ENCODE measurements at places on chromosomes 7 and 10.

DNA sequence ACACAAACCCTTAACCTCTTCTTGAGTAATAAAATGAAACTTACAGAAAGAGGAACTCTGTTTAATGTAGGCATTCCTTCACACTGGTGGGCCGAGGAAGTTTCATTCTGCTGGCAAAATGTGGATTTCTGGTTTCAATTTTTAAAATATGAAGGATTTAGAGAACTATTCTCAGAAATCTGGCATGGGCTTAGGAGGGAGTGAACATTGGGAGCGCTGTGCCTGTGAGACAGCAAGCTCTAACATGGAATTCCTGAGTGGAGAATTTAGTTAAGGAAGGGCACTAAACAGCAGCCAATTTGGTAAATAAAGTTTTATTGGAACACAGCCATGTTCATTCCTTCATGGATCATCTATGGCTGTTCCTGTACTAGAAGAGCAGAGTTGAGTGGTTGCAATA is 751.8 kb upstream of the IGFBP3 start:
- no peak for DNase-seq

DNA sequence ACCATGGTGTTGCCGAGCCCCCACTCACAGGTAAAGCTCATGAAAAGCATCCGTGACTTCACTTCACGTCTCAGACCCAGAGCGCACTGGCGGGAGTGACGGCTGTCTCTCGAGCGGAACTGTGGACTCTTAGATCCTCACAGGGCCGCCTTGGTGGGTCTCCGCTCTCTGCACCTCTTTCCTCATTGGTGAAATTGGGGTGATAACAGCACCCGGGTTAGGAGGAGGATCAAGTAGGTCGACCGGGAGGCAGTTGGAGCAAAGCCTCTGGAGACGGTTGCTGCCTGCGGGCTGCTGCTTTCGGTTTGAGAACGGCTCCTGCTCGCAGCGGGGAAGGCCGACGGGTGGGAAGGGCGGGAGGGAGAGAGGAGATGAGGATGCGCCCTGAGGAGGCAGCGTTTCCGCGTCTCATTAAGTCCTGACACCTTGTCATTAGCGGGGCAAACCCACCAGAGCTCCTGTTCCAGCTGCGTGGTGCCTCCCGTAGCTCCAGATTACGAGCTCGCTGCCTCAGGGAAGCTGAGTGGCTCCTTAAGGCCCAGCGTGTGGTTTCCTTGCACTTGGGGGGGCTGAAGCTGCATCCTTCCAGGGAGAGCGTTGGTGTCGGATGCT is 51.9 kb upstream of the CFAP46 start:
- no peak for DNase-seq

DNA sequence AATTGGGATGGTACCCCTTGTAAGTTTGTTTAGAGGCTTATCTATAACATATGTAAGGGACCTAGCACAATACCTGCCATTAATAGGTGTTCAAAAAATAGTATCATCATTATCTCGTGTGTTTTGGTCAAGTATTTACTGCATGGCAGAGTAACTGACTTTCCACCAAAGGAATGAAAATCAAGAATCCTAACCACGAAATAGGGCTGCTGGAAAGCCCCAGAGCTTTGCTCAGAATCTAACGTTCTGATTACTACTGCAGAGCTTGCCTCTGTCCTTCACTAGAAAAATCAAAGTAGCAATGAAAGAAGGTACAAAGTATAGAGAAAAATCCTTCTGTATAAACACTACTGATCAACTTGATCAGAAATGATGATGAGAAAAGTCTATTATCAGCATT is 34.9 kb downstream of the DCLRE1C start:
- DNase-seq: no peak

DNA sequence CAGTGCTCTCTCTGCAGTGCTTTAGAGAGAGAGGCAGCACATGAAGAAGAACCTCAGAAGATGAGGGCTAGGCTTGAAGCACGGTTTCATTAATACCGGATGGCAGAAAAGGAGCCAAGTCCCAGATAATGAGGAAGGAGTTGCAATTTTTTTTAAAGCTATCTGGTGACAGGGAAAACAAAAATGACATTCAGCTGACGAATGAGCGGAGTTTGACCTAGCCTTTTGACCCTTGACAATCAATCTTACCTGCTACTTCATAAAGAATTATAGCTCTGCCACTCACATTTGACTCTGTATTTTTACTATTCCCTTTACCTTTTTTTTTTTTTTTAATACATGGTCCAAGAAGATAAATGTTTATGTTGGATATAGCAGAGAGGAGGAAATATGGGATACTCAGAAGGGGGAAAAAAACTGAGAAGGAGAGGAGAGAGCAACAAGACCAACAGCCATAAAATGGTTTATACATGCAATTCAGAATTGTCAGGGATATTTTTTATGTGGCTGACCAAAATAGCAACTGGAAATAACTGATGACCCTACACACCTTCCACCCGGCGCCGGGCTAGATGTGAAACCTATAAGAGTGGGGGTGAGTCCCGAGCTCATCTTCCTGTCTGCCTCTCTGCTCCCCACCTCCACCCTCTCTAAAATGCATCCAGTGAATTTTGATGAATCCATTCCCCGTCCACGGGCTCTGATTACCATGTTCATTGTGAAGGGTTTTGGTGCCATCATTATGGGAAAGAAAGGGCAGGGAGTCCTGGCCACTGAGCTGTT is 274.4 kb upstream of the YAE1 start:
- DNase-seq: no peak

DNA sequence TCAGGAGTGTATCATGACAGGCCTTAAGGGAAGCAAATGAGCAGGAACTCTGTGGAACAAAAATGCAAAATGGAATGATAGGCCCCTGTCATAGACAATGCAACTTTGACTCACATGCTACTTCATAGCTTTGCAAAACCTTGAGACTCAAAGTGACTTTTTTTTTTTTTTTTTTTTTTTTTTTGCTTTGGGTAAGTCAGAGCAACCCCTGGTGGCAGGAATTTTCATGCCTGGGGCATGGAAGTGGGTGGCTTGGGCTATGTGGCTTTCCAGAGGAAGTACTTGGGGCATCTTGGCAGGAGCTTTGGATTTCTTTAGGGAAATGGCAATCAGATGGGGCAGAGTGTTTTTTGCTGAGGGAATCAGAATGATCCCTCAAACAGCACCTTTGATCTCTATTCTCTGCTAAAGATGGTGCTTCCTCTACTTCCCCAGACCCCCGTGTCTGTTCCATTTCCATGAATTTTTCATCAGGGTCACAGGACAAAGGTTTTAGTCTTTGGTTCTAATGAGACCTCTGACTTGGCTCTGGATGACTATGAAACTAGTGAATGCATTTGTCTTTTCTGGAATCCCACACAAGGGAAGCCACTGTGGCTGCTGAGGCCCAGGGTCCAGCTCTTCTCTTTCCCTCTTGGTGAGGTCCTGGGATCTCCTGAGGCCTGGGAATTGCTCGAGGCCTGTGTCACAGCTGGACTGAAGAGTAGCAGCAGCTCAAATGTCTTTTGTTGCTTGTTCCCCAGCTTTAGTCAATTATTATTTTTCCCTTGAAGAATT is 62.8 kb downstream of the TACC2 start:
- DNase-seq: no peak

- DNase-seq: no peak
These were observed 77.7 kb upstream of the CAPZA2 start for GRCh38 chr7:116784647-116785046.

DNA sequence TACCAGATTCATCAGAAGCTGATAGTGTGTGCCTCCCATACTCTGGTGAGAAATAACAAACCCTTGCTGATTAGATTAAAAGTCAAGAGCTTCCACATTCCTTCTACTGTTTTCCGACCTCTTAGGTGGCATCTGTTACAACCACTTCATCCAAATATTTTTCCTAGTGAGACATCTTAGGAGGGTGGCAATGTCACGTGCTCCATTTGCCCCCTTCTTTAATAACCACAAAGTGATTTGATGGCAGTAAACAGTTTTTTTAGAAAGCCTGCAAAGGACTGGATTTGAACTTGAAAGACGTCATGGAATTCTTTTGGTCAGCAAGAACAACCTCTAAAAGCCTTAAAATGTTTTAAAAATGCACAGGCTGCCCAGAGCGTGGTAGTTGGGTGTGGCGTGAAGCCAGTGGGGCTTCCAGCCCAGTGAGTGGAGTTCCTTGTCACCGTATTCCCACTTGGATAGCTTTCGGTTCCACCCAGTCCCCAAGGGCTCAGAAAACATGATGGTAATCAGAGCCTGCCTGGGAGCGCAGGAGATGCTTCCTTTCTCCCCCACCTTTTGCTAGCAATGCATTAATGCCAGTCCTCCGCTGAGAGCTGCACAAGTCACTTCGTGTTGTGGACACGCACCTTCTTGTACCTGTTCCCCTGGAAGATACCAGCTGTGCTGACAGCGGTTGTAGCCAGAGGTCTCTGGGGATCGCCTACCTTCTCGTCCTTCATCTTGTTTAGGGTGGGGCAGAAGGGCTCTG is 256.4 kb downstream of the KIAA1217 start:
- DNase-seq: no peak

DNA sequence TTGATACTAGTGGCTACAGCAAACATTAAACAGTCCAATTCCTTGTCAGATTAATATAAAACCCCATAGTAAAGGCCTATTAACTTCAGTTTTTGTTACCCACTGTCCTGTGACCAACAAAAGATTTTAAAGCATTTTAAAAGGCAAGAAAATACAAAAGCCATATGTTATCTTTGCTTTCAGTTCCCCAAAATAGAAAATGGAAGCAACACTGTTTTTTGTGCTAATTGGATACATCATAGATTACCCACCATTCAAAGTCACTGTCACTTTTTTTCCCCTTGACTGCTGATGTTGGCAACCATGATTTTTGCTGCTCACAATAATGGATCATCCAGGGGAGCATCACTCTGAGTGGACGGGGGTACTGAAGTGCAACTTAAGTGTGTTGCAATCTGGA is 52.4 kb upstream of the TMEM140 start:
- no peak for DNase-seq

DNA sequence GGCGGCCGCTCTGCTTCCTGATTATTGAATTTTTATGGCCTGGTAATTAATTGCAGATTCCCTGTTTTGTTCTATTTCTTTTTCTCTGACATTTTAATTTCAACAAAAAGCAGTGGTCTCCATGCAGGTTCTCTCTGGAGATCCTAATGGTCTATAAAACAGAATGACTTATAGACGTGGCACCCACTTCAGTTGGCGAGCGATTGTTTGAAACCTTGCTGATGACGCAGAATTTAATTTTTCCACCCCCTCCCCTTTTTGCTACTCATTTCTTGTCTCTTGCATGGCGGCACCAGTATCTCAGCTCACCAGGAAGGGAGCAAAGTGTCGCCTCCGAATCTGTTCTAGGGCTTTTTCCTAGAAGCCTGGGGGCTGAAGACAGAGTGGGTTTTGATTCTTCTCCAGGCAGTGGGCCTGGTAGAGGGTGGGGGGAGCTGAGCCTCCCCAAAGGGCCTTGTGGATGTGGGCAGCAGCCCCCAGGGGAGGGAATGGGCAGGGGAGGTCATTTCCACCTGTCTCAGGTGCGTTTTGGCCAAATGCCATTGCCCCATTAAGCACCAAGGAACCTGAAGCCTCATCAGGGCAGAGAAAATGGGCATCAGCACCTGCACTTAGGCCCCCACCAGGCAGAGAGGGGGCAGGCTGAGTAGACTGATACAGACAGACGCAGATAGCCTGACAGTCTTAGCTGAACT is 3.5 kb upstream of the COMTD1 start:
- no peak for DNase-seq

DNA sequence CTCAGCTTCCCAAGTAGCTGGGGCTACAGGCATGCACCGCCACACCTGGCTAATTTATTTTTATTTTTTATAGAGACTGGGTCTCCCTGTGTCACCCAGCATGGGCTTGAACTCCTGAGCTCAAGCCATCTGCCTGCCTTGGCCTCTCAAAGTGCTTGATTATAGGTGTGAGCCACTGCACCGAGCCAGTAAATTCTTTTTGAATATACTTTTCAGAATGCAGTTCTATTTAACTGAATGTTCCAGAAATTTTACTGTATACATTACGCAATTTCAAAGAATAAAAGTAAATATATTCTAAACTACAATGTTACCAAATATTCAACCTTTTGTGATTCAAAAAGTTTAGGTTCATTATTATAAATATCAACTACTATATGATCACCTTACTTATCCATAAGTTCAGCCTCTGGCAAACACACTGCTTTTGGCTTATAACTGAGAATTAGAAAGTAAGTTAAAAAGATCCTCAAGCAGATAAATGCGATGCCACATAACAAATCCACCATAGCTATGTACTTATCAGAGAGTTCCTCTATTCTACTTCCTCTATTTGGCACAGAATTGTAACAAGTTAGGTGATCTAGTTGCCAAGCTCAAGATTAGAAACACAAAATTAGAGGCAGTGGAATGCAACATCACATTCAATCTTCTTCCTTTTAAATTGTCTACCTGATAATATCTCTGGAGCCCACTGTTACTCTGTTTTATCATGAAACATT is 118.2 kb downstream of the ANK3 start:
- no peak for DNase-seq

DNA sequence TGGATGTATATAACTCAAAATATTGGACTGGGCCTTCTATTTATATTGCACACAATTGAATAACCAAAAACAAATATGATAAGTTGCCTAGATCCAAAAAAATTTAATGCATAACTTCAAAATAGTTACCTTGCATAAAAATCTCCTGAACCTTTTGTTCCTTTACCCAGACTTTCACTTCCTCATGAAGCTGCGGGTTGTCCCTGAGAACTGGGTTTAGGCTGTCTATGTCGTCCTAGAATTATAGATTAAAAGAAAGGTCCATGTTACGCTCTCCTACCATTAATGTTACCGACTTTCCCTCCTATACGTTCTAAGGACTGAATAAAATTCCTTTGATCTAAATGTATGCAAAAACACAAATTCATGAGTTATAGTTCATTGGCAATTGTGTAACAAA is 86.6 kb downstream of the NRBF2 start:
- no peak for DNase-seq

GRCh38 chr10:124527874-124528395 is 66.3 kb downstream of the LHPP start:
- DNase-seq: no peak

DNA sequence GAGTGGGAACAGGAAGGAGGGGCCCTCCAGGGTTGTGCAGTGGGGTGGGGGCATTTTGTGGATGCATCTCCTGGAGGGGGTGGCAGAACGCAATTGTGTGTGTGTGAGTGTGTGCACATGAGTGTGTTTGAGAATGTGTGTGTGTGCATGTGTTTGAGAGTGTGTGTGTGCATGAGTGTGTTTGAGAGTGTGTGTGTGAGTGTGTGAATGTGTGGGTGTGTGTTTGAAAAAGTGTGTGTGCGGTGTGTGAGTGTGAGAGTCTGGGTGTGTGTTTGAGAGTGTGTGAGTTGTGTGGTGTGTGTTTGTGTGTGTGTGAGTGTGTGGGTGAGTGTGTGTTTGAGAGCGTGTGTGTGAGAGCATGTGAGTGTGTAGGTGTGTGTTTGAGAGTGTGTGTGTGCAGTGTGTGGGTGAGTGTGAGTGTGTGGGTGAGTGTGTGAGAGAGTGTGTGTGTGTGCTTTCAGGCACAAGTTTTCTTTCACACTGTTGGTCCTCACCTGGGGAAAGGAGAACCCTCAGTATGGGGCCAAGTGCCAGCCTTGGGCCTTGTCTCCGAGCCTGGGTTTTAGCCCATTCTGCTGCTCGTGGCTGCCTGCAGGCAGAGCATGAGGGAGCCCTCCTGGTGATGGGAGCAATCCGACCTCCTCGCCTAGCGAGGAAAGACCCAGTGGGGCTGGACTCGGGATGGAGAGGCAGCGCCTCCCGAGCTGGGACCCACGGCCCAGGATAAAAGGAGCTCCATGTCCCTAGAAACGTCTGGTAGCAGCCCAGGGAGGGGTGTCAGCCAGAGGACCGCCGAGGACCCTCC is 35.6 kb downstream of the CDH23 start:
- no peak for DNase-seq
